ENCODE measurements at places on chromosomes 6 and 20.

- no peak for DNase-seq
Observed at GRCh38 chr6:30263734-30264133, 50.5 kb upstream of the TRIM26 start.

- no peak for DNase-seq
Observed at GRCh38 chr6:69116658-69117057, 481.6 kb downstream of the ADGRB3 start.

DNA sequence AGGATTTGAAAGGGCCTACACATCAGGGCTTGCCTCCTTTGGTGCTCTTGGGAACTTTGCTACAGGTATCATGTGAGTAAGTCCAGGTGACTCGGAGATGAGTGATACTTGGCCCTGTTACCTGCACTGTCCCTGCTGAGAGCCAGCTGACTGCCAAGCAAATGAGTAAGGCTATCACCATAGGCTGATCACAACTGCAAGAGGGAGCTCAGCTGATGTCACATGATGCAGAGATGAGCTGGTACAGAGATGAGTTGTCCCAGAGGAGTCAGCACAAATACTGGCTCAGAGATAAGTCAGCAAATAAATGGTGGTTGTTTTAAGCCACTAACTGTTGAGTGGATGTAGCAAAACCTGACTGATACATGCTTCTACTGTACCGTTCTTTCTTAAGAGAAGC lies 41.4 kb downstream of the LAMP5 start:
- DNase-seq, result no peak

- no peak for DNase-seq
Observed at GRCh38 chr6:113488812-113489685, 368.1 kb upstream of the MARCKS start.

DNA sequence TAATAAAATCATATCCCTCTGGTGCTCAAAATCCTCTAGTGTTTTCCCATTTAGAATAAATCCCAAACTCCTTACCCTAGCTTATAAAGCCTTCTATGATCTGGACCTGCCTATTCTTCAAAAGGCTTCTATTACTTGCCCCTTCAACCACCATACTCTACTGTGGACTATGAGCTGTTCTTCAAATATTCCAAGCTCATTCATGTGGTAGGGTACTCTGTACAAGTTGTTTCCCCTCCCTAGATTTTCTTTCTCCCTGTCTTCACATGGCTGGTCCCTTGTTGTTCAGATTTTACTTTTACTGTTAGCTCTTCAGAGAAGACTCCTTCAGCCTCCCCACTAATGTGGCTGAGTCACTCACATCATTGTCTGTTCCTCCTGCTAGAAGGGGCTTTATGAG lies 193.2 kb downstream of the OGFRL1 start:
- no peak for DNase-seq

- DNase-seq, result no peak
Observed at GRCh38 chr6:79066330-79066729, 11.7 kb downstream of the PHIP start.

- no peak for DNase-seq
Observed at GRCh38 chr20:33896509-33896908, 85.4 kb downstream of the CHMP4B start.

DNA sequence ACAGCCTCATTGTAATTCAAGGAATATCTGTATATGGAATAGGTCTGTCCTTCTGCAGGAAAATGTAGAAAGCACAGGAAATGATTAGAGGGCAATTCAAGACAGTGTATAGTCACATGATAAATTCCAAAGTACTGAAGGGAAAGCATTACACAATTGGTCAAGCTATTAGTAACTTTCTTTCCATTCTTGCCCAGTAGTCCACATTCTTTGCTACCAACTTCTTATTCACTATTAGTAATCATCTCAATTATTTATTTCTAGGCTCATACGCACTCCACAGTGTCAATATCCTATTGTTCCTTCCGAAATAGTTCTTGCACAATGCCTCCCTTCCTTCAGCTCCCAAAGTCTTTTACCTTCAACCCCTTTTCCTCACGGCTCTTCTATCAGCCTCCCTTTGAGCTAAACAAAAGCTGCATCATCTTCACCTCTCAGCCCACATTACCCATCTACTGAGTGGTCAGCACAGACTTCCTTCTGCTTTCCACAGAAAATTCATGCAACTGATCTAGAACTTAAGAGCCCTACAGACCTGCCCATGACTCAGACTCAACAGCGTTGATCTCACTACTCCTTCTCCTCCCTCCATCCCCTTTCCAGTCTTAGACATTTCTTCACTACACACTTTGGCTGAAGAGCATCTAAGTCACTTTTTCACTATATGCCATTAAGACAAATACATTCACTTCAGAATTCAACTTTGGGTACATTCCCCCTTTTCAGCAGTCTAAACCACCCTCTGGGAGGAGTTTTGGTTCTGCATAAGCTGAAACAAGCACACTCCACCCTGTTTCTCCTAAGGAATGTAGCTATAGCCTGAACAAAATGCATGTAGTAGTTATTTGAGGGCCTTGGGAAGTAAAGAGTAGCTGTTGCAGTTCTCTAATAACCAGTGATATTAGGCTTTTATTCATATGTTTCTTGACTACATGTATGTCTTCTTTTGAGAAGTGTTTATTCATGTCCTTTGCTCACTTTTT lies 157.9 kb downstream of the KIF16B start:
- DNase-seq, result no peak

GRCh38 chr6:96659084-96659845 lies 96.3 kb downstream of the FHL5 start:
- DNase-seq, result no peak

DNA sequence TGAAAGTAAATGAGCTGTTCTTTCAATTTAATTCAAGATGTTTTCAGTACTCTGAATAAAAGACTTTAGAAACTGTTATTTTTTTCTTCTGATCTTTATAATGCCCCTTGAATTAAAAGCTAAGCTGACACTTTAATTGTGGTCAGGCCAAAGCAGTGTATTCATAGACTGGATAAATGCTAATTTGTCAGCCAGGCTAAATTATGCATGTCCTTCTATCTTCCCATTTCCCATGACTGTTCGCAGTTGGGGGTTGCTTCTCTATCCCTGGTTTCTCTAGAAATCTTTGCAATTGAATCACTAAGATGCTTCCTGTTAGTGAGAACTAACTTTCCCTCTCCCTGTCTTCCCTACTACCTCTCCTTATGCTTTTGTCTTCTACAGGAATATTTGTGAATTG lies 396.2 kb downstream of the RFPL4B start:
- DNase-seq, result no peak

- DNase-seq, result no peak
Observed at GRCh38 chr20:48051794-48052474, 266.7 kb upstream of the SULF2 start.

DNA sequence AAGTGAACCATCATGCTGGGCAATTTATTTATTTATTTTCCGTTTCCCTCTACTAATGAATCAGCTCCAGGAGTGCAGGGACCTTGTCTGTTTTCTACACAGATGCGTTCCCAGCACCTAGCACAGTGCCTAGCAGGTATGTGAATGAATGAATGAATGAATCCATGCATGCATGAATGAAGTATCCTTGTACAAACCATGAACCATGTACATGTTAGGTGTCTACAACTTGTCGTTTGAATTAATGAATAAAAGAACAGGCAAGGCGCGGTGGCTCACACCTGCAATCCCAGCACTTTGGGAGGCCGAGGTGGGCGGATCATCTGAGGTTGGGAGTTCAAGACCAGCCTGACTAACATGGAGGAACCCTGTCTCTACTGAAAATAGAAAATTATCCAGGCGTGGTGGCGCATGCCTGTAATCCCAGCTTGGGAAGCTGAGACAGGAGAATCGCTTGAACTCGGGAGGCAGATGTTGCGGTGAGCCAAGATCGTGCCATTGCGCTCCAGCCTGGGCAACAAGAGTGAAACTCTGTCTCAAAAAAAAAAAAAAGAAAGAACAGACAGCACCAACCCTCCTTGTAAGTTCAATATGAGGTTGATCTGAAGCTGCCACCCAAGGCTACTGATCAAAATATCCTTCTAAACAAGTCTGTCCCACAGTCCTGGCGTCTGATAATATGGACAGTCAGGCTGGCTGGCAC lies 27.3 kb upstream of the SLC9A8 start:
- no peak for DNase-seq

DNA sequence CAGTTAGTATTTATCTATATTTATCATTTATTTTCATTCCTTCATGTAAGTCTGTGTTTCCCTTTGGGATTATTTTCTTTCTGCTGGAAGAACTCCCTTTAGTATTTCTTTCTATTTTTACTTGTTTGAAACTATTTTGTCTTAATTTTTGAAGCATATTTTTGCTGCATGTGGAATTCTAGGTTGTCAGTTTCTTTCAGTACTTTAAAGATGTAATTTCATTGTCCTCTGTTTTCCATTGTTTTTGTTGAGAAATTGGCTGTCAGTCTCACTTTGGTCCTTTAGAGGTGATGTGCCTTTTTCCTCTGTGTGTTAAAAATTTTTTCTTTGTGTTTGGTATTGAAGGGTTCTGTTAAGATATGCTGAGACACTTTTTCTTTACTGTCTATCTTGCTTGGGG lies 17.1 kb downstream of the RNF182 start:
- no peak for DNase-seq

- DNase-seq, result no peak
Observed at GRCh38 chr20:46572153-46572552, 21.7 kb upstream of the OCSTAMP start.

DNA sequence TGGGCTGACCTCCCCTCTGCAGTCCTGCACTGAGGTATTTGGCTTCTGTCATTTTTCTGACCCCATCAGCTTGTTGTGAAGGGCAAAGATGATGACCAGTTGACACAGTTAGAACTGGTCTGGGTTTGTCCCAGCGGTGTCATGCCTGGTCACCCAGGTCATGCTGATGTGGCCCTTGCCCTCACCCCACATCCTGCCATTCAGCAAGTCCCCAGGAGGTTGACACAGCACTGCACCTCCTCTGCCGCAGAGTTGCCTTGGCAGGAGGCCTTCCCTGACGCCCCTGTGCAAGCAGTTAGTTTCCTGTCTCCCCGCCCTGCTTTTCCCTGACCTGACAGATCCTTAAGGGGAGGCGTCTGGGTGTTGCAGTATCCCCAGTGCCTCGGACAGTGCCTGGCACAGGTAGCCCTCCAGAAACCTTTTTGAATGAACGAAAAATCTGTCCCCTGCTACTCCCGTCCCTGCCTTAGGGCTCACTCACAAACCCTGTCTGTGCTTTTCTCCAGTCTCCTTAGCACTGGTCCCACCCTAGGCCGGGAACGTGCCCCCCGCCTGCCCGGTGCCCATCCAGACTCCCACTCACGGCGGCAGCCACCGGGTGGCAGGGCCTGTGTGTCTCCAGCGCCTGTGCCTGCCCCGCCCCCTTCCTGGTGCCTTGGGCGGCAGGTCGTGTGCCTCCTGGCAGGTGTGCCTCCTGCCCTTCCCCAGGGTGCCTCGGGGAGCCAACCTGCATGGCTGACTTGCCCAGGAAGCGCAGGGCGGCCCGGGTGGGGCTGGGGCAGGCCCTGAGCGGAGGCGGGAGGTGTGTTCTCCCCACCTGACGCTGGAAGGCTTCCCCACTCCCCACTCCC lies 146.3 kb upstream of the RNF24 start:
- no peak for DNase-seq

DNA sequence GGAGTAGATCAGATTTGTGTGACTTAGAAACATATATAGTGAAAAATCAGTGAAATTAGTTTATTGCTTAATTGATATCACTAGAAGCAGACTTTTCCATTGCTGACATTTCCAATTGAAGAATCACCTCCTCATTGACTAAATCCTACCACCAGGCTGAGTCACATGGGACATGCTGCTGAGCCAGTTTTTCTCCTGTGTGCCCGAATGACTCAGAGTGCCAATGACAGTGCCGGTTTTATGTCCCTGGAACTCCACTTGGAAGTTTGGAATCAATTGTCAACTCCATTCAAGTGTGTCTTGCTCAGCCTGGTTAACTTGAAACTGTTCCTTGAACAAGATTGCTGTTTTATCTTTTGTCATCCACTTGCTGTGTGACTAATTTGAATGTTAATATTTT lies 316.1 kb upstream of the PRDM1 start:
- no peak for DNase-seq

- DNase-seq, result no peak
Observed at GRCh38 chr6:137465378-137466009, 28.7 kb downstream of the OLIG3 start.

DNA sequence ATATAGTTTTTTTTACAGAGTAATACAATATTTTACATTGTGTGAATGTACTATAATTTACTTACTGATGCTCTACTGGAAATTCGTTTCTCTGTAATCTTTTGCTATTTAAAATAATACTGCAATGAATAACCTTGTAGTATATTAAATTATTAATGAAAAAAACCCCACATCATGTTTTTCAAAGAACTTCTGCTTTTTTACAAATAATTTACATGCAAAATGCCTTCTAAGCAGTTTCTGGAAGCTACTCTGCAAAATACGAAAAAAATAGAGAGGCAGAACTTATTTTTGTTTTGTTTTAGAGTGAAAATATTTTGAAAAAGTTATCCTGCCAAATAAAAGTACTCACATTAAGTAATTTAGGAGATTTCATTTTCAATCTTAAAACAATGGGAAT lies 165.8 kb upstream of the SIM1 start:
- no peak for DNase-seq

- no peak for DNase-seq
Observed at GRCh38 chr6:11525468-11526155, 11.9 kb upstream of the TMEM170B start.

- no peak for DNase-seq
Observed at GRCh38 chr6:45155341-45155894, 172.7 kb upstream of the RUNX2 start.

All from stimulated activated CD4-positive, alpha-beta T cell treated with anti-CD3 and anti-CD28 coated beads, TNF-alpha, amount 100 ng/mL, for 48 hours (primary cell).